ENCODE measurements at places on chromosomes 16 and 17. TPM values are rescaled to one million over a fixed set of nuclear protein-coding genes. Genes with fewer than 3 reads are reported as not detected.

AOC2 gene
- total RNA-seq: 0.32 TPM

- no peak for DNase-seq
These were observed 3.9 kb upstream of the SLC12A3 start for GRCh38 chr16:56861092-56861610.

- no peak for DNase-seq
These were observed 1.3 kb downstream of the ARMC5 start for GRCh38 chr16:31460582-31461002.

GRCh38 chr17:82782657-82783207 lies 30.9 kb downstream of the TBCD start:
- DNase-seq: no peak

Data from colonic mucosa (tissue), 4 donors.